ENCODE measurements at places on chromosomes 2 and 18.

DNA sequence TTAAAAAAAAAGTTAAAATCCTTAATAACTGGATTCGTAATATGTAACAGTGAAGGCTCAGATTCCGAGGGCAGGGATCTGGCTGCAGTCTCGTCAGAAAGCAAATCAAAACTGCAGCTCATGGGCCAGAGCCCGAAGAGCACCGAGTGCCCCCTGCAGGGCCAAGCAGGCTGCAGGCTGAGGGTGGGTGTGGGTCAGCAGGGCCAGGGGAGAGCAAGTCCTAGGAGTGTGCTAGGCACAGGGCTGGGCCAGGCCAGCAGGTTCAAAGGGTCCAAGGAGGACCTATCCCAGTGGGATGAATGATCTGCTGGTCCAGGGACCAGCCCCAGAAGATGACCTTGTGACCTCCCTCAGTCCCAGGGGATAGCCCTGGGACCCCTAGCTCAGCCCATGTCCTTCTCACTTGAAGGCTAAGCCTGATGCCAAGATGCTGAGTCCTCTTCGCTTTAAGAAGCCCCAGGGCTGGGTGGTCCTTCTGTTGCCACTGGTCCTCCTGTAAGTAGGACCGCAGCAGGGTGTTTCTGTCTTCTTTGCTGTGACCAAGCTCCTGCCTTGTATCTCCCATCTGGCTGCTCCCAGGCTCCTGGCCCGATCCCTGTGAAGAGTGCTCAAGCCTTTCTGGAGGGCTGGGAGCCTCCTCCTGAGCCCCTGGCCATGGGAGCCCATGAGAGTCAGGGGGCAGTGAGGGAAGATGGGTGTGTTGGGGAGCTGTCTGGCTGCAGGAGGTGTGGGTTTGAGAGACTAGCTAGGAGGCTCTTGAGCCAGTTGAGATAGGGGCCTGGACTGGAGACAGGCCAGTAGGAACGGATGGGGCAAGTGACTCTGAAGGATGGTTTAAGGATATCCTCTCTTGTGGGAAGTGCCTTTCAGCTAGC is 150.7 kb downstream of the DYSF start:
- DNase-seq: no peak

- no peak for DNase-seq
These were observed 392.1 kb upstream of the RAB12 start for GRCh38 chr18:8217051-8217564.

- no peak for DNase-seq
These were observed 1.0 kb upstream of the HJURP start for GRCh38 chr2:233855345-233855744.

DNA sequence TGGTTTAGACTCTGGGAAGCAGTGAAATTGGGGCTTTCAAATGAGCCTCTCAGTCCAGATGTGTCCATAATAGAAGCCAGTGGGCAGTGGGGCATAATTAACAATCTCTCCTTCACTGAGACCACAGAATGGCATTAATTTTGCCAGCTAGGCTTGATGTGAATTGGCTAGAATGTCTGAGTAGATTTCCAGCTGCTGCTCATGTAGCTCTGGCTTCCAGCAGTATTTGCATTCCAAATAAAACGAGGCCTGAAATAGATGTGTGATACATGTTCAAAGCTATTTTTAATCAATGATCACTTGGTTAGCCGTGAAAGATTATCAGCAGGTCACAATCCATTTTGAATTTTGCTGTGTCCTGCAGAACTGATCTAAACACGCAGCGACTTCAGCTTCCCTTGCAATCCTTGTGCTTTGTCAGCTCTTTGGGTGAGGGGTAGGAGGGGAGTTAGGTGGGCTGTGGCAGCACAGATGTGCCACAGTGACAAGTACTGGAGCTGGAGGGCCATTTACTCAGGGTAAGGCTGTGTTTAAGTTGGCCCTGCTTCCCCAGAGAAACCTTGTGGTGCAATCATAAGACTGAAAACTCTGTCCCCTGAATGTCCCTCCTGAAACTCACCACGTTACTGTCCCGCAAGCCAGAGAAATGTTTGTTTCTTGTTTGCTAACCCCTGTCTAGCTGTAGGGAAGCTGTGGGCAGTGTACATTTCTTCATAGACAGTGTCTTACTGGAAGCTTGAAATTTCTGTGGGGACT is 56.9 kb upstream of the TMEM178A start:
- DNase-seq: peak; percentile 25

- no peak for DNase-seq
These were observed 5.1 kb upstream of the WIPF1 start for GRCh38 chr2:174602745-174603144.

DNA sequence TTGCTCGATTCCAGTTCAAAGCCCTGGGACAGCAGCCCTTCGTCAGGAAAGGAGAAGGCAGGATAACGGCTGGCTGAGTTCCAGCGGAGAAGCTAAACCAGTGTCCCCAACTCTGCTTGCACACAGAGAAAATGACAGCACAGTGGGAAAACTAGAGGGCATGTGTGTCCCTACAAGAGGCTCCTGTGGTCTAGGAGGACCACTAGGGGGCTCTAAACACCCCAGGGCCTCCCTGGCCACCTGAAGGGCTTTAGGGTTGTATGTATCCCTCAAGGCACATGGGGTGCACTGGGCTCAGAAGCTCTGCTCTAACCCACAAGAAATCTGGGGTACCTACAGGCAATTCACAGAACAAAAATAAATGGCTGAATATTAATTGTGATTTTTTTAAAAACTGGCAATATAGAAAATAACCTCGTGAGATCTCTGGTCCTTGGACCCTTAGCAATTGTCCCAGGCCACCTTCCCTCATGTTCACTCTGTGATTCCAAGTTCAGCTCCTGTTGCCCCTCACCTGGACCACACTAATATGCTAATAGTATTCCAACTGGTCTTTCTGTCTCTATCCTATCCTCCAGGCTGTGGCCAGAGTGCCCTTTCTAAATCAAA is 17.5 kb downstream of the STAT1 start:
- DNase-seq: peak; percentile 80

GRCh38 chr2:215793747-215794595 is 219.4 kb downstream of the MREG start:
- DNase-seq: peak; percentile 97

DNA sequence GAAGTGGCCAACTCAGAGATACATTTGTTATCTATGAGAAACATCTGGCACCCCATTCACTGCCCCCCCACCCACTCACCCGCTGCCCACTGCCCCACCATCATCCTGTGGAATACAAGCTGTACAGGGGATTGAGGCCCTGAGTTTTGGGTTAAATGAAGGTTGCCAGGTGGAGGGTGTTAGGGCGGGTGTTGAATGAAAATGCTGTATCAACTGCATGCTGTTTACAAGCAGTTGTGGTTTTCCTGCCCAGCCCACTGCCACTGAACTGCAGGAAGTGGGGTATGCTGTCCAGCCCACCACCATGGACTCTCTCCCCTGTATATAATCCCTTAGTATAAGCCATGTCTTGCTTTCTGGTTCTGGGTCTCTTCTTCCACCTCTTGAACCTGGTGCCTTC is 481.9 kb downstream of the METTL4 start:
- no peak for DNase-seq

GRCh38 chr2:149082735-149083134 is 44.2 kb downstream of the LYPD6B start:
- DNase-seq: no peak

DNA sequence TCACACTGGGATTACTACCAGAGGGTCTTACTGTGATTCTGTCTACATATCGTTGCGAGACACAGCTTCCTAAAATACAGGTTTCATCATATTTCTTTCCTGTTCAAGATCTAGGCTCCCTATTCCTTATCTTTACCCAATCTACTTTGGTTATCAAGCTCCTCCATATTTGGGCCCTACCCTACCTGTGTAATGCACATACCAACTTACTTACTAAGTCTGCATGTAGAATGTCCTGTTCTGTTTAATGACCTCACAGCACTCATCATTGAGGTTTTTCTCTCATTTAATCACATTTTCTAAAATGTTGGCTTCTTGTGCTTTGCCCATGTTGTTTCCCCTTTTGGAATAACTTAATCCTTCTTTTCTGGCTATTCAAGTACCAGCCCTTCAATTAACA is 551.1 kb downstream of the ZEB2 start:
- no peak for DNase-seq

DNA sequence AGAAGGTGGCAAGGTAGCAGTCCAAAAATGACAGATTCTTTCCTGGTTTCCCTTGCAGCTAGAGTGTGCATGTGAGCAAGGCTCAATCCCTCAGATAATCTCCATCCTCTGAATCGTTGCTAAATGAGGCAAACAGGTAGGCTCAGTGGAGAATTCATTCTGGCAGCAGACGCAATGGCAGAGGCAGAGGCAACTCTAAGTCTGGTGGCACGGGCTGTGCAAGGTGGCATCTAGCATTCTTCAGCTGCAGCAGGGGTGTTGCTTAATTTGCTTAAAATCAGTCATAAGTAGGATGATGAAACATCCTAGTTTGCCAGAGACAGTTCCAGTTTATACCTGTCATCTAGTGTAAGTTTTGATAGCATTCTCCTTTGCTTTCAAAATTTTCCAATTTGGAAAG is 391.1 kb upstream of the MEX3C start:
- no peak for DNase-seq

GRCh38 chr18:74795751-74796150 is 198.1 kb downstream of the ZNF407 start:
- no peak for DNase-seq

DNA sequence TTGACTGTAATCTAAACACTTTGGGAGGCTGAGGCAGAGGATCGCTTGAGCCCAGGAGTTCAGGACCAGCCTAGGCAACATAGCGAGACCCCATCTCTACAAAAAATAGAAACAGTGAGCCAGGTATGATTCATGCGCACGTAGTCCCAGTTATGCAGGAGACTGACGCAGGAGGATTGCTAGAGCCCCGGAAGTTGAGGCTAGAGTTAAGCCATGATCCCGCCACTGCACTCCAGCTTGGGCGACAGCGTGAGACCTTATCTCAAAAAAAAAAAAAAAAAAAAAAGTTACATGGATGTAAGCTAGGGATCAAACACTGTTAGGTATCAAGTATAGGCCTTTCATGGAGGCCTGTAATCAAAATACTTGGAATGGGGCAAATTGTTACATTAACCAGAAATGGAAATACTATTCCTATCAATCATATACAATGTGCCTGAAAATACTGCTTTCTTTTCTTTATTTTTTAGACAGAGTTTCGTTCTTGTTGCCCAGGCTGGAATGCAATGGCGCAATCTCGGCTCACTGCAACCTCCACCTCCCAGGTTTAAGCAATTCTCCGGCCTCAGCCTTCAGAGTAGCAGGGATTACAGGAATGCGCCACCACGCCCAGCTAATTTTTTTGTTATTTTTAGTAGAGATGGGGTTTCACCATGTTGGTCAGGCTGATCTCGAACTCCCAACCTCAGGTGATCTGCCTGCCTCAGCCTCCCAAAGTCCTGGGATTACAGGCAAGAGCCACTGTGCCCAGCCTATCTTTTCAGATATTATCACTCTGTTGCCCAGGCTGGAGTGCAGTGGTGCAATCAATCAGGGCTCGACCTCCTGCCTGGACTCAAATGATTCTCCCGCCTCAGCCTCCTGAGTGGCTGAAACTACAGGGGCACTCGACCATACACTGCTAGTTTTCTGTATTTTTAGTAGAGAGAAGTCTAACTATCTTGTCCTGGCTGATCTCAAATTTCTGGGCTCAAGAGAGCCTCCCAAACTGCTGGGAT is 27.2 kb downstream of the XPO1 start:
- DNase-seq: no peak

DNA sequence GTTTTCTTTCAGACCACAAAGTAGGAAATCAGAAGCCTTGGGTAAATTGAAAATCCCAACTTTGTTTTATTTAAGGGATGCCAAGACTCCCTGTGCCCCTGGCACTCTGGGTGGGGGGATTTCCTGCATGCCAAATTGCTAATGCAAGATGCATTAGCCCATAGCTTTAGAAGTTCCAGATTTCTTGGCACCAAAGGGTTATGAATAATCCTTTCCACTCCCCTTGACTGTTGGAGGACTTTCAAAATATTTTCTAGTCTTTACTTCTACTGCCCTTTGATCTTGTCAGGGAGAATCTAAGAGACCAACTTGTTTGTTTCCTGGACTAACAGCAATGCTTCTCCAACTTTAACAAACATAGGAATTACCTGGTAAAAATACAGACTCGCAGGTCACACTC is 81.8 kb upstream of the TGIF1 start:
- DNase-seq: no peak

GRCh38 chr18:5309888-5310470 is 14.5 kb upstream of the ZBTB14 start:
- DNase-seq: peak; percentile 59

GRCh38 chr2:108623616-108624015 is 89.3 kb downstream of the LIMS1 start:
- DNase-seq: no peak

GRCh38 chr2:122368576-122369243 is 613.3 kb downstream of the TSN start:
- peak; percentile 8 for DNase-seq

DNA sequence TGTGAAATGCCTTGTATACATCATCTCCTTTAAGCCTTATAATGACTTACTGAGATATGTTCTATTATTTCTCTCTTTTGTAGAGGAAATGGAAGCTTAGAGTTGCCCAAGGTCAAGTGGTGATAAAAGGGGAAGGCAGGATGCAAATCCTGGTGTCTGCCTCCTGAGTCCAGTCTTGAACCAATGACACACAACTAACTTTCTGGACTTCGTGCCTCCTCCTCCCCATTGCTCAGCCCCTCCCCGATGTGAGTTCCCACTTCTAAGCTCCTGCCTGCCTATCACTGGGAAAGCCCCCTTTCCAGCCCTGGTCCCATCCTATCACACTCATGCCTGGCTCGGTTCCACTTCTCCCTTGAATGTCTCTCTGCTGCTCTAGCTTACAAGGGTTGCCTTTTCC is 6.9 kb upstream of the CTIF start:
- no peak for DNase-seq
